ENCODE measurements at places on chromosomes 11 and 22.

DNA sequence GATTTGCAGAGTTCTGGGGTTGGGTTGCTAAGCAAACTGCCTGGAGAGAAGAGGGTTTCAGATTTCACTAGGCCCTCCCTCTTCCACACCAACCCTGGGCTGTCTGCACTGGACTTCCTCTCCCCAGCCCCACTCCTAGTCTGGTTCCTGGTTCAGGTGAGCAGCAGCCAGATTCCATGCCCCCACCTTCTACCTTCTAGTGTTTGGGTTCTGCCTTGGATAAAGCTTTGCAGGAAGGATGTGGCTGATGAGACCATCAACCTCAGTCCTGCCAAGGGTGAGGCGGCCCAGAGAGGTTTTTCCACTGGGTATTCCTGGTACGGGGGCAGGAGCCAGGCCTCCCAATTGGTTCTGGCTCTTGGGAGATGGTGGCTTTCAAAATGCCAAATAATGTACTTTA is 68.3 kb downstream of the BCR start:
- no peak for DNase-seq

DNA sequence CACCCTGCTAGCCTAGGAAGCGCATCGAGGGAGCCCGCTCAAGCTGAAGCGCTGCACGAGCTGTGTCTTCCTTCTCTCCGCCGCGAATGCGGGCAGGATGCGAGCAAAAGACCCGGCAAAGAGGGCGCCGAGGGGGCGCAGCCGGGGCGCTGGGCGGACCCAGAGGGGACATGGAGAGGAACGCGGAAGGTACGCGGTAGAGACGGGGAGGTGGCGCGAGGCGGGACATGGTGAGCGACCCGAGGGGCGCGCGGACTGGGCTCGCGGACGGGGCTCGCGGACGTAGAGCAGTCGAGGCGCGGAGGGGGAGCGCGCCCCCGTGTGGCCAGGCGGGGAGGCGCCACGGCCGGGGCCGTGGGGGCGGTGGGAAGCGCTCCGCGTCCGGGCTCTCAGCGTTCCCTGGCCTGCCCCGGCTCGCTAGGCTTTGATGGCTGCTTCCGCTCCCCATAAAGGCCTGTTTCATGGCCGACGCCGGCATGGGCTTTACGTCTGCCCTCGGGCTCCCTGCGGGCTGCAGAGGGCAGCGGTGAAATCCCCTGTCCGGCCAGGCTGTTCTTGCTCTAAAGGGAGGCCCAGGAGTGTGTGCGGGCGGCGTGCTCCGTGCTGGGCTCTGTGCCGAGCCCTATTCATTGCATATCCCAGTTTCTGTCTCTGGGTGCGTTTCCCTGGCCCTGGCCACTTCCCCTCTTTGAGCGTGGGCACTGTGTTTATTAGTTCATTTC is 31.2 kb upstream of the TRIM29 start:
- DNase-seq: peak; percentile 79

- peak; percentile 66 for DNase-seq
Measured at GRCh38 chr11:123235117-123235655, 40.1 kb upstream of the CLMP start.

GRCh38 chr11:970319-970871 is 44.7 kb downstream of the AP2A2 start:
- no peak for DNase-seq

- peak; percentile 49 for DNase-seq
Measured at GRCh38 chr11:86672007-86672621, at the start of gene ME3. Gene ME3, minus strand, starts transcription at chr11:86672616.

- no peak for DNase-seq
Measured at GRCh38 chr22:41410311-41410751, 28.6 kb downstream of the TEF start.

DNA sequence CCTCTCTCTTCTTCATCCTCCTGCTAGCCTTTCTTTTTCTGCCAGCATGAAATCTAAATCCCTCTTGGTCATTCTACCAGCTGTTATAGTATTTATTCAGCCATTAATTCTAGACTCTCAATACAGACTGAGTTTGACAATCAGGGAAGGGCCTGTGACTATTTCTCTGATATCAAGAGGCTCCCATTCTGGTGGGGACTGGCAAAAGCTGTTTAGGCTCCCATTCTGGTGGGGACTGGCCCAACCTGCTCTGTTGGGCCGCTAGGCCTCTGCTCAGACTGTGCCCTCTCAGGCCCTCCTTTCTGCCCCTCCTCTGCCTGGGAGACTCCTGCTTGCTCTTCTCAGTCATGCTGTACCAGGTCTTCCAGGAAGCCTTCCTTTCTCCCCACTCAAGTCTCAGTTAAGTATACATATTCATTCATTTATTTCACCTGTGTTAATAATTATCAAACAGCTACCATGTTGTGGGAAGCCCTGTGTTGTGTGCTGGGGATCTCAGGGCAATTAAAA is 323.7 kb upstream of the NARS2 start:
- no peak for DNase-seq

GRCh38 chr11:2549876-2550605 is 105.2 kb downstream of the KCNQ1 start:
- no peak for DNase-seq

DNA sequence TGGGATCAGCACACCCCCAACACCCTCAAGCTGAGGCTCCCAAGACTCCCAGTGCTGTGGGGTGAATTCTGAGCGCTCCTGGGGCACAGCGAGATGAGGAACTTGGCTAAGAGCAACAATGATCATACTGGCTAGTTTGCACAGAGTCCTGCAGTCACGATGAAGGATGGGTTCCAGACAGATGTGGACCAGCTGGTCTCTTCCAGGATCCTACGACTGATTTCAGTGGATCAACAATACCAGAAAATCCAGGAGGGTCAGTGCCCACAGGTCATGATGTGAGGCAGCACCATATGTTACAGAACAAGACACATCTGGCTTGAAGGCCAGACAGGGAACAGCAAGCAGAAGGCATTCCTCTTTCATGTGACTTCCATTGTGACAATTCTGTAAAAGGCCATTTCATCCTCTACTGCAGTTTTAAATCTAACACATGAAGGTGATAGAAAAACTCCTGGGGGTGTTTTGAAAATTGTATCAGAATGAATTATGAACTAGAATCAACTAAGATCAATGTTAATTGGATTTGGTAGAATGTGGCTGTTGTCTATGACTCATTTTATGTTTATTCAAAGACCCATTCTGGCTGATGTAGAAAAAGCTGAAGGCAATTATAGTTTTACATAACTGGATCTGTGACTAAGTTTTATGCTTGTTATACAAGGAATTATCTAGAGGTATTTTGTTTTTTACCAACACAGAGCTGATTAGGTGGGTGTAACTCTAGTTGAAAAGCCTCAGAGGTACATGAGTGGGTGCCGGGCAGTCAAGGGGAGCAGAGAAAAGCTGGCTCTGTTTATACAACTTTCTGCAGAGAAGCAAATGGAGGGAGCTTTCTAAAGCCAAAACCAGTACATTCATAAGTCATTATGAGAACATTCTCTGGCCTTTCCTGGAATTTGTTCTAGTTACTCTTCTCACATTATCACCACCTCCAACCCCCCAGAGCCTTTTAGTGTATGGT is 29.1 kb downstream of the OR52K1 start:
- DNase-seq: no peak

DNA sequence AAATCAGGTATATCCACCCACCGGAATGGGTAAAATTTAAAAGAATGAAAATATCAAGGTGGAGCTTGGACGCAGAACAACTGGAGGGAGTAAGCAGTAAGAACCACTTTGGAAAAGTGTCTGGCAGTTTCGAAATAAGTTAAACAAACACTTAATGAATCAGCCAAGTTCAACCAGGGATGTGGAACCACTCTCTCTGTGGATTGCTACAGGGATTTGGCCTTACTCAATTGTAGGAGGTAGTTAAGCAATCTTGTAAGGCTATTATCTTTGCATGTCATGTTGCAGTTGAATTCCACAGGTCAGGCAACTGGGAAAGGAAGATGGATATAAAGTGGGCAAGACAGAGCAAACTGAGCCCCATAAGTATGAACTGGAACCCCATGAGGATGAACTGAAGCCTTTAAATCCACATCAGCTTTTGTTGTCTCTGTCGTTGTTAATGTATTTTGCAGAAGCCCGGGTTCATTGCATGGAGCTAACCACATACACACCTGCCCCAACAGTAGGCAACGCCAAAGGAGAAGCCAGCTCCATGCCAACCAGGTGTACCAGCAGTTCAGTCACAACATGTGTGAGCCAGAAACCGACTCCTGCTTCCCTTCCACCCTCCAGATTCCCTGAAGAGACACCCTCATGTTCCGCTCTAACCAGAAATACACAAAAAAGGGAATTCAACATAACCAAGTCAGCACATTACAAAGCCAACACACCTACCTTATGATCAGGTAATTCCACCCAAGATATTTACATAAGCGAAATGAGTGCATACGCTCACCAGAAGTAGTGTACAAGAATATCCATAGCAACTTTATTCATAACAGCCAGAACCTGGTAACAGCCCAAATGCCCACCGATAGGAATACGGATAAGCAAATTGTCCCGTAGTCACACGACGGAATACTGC is 8.0 kb upstream of the SLC43A3 start:
- DNase-seq: peak; percentile 97

DNA sequence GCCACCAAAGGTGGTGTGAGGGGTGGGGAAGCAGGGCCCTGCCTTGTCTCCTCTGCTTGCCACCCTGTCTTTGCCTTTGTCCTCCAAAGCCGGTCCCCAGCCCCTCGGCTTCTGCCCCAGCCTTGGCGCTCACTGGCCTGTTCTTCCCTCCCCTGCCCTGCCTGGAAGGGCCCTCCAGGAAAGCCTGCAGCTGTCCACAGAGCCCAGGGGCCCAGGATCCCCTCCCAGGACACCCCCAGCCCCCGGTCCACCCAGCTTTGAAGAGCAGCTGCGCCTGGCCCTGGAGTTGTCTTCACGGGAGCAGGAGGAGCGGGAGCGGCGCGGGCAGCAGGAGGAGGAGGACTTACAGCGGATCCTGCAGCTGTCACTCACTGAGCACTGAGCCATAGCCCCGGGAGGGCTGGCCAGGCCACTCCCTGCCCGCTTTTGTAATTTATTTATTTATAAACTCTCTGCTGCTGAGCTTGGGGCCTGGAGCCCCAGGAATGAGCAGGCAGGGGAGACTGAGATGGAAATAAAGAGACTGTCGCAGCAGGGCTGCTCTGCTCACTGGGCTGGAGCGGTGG is 1.3 kb upstream of the SSH3 start:
- DNase-seq: peak; percentile 57

GRCh38 chr11:102833731-102834130 is 9.7 kb downstream of the MMP3 start:
- no peak for DNase-seq

- DNase-seq: no peak
Measured at GRCh38 chr11:46522682-46523281, 71.0 kb downstream of the AMBRA1 start.

DNA sequence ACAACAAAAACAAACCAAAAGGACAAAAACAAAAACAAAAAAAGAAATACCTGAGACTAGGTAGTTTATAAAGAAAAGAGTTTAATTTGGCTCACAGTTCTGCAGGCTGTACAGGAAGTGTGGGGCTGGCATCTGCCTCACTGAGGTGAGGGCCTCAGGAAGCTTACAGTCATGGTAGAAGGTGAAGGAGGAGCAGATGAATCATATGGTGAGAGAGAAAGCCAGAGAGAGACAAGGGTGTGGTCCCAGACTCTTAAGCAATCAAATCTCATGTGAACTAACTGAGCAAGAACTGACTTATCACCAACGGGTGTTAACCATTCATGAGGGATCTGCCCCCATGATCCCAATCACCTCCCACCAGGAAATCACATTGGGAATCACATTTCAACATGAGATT is 58.8 kb upstream of the ZBED5 start:
- no peak for DNase-seq

DNA sequence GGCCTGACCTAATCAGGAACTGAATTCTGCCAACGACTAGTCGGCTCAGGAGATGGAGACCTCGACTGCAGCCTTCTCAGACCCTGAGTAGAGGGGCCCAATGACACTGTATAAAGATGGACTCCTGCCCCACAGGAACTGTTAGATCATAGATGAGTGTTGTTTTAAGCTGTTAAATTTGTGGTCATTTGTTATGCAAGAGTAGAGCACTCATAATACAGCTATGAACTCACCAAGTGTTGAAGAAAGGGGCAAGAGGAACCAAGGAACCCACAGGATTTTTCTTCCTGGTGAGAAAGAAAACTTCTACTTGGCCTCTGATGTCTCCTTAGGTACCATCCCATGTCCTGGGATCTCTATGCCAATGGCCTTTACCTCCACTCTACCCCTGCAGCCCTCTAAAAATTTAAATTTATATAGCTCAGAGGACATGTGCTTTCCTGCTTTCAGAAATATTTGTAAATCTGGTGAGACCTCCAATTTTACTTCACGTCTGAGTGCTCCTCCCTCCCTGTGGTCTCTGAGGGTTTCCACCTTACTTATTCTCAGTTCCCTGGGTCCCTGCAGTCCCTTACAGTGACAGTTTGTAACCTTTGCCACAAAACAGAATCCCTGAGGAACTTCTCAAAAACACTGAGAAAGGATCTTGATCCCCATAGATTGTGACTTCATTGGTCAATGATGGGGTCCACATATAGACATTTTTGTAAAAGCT is 256.3 kb upstream of the ARHGAP20 start:
- no peak for DNase-seq

DNA sequence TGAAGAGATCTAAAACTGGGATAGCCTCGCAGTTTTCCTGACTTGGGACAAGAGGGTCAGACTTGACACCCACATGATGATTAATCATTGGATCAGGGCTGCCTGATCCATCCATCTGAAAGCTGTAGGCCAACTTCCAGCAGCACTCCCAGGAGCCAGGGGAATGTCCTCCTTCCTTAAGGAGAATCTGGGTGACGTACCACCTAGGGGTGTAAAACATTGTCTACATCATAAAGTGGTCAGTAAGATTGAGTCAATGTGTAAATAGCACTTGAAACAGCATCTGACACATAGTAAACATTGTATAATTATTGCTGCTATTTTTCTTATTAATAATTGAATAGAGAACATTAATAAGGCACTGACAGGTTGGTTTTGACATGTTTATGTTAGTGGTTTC is 392.8 kb downstream of the JRKL start:
- DNase-seq: no peak

GRCh38 chr11:15159085-15159484 is 44.4 kb downstream of the INSC start:
- DNase-seq: peak; percentile 29

DNA sequence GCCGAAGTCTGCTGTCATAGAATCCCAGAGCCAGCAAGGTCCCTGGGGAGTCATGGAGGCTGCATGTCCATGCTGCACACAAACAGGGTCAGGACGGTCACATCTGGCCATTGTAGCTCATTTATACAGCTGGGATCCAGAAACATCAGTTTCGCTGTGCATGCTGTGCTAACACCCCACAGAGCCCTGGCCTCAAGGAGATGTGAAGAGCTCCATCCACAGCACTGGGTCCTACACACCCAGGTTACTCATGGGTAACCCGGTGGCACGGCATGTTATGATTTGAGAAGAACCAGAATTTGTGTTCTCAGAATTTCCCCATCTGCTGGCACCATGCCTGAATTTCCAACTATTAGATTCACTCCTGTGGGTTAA is 146.3 kb upstream of the ARHGAP20 start:
- no peak for DNase-seq

Measured in cardiac muscle cell (in vitro differentiated cells and primary cell).